Thymus (tissue), 14 donors: ENCODE measurements at places on chromosomes 3 and 15. TPM values are rescaled to one million over a fixed set of nuclear protein-coding genes. Genes with fewer than 3 reads are reported as not detected.

DNA sequence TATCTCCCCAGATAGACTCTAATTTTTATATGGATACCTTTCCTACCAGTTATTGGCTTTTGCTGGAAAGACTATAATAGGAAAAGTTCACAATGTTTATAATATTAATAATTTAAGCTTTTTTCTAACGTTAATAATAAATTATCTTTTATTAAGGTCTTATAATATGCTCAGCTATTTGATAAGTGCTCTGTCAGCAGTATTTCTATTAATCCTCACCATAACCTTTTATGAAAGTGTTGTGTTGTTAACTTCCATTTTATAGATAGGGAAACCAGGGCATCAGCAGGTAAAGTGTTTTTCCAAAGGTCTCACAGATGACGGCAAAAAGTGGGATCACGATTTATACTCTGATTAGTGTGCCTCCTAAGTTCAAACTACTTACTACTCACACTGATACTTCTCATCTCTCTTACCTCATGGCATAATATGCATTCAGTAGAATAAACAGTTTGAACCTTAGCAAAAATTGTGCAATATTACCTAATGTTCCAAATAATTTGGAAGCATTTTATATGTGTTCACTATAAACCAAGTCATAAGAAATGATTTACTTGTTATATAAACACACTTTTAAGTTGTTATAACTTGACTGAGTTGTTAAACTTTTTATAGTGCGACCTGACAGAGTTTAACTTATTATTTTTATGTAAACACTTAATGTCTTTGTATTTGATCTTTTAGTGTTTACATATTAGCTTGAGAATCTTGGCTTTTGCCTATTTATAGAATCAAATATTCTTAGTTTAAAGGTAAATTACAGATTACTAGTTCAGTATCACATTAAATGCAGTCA lies 274.9 kb upstream of the DCBLD2 start:
- no peak for DNase-seq

GRCh38 chr3:140427786-140428185 lies 250.1 kb upstream of the TRIM42 start:
- DNase-seq, result no peak

DNA sequence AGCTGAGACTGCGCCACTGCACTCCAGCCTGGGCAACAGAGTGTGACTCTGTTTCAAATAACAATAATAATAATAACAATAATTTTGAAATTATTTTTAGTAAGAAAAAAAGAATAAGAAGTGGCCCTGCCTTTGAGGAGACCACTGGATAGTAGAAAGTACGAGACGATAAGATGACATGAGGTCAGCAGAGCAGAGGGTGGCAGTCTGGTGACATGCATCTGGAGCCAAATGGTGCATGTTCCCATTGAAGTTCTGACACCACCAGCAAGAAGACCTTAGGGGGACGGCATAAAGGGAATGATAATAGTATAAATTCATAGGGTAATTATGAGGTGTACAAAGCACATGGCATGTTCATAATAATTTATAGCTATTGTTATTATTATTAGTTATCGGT lies 542.2 kb upstream of the TBL1XR1 start:
- no peak for DNase-seq

DNA sequence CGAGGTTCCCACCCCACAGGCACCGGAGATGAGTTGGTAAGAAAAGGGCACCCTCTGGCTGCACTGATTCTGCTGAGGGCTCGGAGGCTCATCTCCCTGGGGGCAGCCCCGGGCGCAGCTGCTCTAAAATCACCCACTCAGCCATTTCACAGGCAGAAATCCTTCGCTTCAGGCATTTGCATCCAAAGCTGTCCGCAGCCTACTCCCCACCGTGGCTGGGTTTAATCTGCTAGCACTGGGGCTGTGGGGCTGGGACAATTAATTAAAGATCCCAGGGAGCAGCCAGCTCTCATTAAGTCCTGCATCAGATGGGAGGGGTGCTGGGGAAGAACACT lies 104.3 kb upstream of the PRR20G start:
- DNase-seq, result no peak

Gene MINAR1
- 0.38 TPM for total RNA-seq

Gene CYP1A2
- total RNA-seq, result not detected

DNA sequence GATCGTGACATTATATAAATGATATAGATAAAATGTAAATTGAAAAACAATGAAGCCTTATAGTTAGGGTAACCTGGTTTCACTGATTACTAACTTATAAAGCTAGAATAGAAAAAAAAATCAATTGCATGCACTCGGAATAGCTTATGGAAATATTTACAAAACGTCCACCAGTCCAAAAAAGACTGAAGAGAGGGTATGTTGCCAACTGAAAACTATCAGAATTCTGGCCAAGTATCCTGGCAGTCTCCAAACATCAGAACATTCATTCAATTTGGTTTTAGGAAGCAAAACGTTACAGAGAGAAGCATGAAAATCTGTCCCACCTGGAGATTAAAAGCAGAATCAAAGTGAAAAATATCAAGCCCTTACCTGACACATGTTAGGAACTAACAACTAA lies 892.4 kb downstream of the ROBO1 start:
- no peak for DNase-seq

GRCh38 chr15:28942571-28942970 lies 56.8 kb downstream of the APBA2 start:
- no peak for DNase-seq

- DNase-seq, result no peak
Measured at GRCh38 chr15:101501703-101502373, 12.3 kb upstream of the PCSK6 start.

Gene GATM
- 40.2 TPM for total RNA-seq

- DNase-seq, result no peak
Measured at GRCh38 chr15:85150130-85150480, 168.4 kb downstream of the PDE8A start.

DNA sequence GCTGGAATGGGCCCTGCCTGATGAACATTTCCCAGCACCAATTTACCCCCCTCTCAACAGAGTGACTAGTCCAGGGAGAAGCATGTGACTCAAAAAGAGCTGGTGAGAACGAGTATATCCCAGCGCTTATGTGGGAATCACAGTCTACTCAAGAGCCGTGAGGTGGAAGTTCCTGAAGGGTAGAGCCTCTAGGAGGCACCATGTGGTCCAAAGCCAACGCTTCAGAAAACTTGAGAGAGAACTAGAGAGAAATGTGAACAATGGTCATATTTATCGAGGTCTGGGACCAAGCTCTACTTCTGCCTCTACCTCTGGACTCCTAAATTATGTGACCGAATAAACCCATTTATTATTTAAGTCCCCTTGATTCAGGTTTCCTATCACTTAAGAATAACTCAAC lies 111.0 kb upstream of the RAP2B start:
- no peak for DNase-seq

DNA sequence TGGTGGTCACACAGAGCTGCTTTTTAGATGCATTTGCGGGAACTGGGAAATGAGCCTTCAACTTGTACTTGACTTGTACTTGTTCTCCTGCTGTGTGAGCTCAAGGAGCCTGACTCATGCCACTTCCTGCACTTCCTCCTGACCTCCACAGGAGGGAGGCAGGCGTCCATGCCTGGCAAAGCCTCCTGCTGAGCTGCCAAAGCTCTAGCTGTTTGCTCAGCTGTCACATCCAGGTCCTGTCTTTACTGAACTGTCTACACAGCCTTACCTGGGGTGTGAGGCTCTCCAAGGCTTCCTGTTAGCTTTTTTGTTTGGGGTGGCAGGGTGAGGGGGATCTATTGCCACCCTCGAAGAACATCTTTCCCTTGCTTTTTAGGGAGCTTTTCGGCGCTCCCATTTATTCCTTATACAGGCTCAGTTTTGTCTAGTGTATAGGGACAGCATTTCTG lies 6.4 kb downstream of the THPO start:
- no peak for DNase-seq

GRCh38 chr3:100590840-100591147 lies 18.6 kb upstream of the ADGRG7 start:
- DNase-seq, result no peak

DNA sequence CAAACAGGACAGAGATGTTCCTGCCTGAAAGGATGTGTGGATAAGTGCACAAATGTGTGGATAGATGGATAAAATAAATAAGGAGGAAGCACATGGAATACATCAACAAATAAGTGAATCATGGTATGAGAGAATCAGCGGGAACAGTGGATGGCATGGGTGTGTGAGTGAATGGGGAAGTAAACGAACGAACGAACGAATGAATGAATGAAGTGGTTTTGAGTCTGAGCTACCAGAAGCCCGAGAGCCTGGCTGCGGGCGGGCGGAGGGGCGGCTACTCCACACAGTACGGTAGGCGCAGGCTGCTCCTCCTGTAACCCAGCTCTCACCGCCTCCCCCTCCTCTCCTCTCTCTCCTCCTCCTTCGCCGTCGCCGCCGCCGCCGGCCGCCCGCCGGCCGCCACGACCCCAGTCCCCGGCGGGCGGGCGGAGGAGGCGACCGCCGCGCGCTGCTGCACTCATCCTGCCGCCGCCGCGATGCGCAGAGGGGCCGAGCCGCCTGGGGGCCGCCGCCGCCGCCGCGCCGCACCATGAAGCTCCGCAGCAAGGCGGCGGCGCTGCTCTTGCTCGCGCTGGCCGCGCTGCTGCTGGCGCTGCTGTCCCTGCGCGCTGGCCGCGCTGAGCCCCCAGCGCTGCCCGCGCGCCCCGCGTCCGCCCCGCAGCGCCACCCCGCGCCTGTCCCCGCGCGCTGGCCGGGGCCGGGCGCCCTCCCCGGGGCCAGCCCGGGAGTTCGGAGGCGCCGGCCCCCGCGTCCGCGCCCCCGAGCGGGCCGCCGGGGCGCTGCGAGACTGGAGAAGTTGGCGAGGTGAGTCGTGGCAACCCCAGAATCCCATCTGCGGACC lies at the start of gene GXYLT2:
GXYLT2 (plus strand) TSS at position 342 of the 841 bp plus-strand sequence; CDS start at position 530, 188 bp downstream.
- DNase-seq, result peak; percentile 71

DNA sequence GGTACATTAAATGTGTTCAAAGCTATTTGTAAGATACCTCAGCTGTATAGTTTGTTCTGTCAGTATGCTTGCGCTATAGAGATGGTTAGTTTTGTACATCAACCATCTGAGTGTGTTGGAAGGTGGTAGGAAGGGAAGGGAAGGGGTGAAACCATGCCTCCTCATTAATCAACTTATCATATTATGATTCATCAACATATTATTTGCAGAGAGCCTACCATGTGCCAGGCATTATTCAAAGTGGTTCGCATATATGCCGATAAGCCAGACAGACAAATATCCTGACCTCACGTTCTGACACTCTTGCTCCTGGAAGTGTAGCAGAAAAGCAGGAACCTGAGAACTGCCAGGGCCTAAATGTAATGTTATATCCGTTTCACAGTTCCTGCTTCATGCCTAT lies 248.1 kb upstream of the NR2E3 start:
- no peak for DNase-seq

- DNase-seq, result no peak
Measured at GRCh38 chr3:162007722-162008121, 511.1 kb downstream of the OTOL1 start.

DNA sequence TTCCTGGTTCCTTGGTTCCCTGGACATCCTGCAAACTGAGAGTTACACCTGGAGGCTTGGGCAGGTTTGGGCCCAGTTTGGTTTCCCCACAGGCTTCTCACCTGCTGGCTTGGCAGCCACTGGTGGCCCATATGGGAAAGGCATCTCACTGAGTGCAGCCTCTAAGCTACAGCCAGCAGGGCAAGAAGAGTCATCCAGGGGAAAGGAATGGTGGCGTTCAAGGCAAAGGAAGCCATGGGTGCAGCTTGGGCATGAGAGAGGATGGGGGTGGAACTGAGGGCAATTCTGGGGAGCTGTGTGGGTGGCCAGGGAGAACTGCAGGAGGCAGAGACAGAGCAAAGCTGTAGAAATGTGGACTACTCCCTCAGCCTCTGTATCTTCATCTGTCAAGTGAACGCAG lies 106.4 kb downstream of the EPHB1 start:
- no peak for DNase-seq

DNA sequence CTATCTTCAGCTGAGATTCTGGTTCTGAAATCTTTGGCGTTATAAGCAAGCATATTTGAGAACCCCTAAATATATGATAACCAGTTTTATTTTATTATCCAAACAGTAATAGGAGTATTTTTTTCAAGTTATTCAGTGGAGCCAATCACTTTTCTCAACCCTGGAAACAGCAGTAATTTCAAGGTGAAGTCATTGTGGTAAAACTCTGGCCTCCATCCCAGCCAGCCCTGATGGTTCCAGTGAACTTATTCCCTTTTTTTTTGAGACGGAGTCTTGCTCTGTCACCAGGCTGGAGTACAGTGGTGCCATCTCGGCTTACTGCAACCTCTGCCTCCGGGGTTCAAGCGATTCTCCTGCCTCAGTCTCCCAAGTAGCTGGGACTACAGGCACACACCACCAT lies 545.4 kb upstream of the IL12A start:
- no peak for DNase-seq

Gene CELF6
- 0.99 TPM for total RNA-seq

DNA sequence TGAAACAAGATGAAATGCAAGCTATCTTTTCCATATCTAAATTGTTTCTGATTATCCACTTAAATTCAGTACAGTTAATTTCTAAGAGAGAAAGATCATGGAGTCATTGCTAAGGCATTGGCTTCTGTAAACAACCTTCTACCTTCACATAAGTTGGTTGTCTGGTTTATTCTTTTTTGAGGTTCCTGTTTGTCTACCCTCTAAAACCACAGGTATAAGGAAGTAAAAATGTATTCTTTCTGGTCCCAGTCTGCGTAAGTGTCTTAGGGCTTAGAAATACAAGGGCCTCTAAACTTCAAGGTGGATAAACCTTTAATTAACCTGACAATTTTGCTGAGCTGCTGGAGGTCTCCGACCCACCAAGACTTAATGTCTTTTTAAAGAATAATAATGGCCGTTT lies 3.6 kb upstream of the ATOSA start:
- peak; percentile 42 for DNase-seq

DNA sequence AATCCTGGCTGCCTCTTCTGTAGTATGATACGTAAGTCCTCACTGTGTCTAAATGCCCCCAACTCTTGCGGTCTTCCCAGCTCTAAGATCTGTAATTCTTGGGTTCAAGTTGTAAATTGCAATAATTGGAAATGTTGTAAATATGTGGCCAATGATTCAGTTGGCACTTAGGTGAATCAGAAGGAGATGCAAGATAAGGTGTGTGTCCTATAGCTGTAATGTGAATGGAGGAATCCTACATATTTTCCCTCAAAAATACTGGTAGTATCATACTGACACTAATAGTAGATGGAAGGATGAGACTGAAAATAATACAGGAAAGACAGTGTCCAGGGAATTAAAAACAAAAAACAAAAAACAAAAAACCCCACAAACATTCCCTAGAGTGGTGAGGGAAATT lies 3.5 kb upstream of the ST3GAL6 start:
- DNase-seq, result no peak

- no peak for DNase-seq
Measured at GRCh38 chr15:51672155-51672687, 9.1 kb upstream of the SCG3 start.

GRCh38 chr3:122594025-122594424 lies 16.6 kb downstream of the PARP15 start:
- DNase-seq, result no peak

GRCh38 chr3:171018156-171018935 lies 8.2 kb downstream of the SLC2A2 start:
- no peak for DNase-seq

DNA sequence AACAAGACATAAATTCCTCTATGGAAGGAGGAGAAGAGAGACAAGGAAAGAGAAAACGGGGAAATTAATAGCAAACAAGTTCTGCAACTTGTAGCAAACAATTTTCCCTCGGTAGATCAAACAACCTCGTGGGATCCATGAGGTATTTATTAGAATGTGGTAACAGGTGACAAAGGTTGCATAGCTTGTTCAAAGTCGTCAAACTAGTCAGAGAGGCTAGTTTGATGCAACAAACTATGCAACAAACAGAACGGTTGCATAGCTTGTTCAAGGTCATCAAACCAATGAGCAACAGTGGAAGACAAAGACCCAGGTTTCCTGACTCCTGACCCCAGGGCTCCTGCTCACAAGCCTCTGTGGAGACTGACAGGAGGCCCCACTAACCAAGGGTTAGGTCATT lies 20.7 kb downstream of the MB21D2 start:
- DNase-seq, result no peak
